Urinary bladder (tissue), 4 donors: ENCODE measurements at places on chromosomes 1 and 21. TPM values are rescaled to one million over a fixed set of nuclear protein-coding genes. Genes with fewer than 3 reads are reported as not detected.

CELA2B gene
- 0.32 TPM for total RNA-seq

NBPF8 gene
- total RNA-seq = 15.2 TPM

MROH7 gene
- total RNA-seq = 7.5 TPM

SLAMF1 gene
- total RNA-seq = 0.21 TPM

ADCY10 gene
- total RNA-seq = 0.37 TPM

C1orf167 gene
- 0.42 TPM for total RNA-seq

OR2L3 gene
- total RNA-seq = not detected

LAD1 gene
- 12.6 TPM for total RNA-seq

DNA sequence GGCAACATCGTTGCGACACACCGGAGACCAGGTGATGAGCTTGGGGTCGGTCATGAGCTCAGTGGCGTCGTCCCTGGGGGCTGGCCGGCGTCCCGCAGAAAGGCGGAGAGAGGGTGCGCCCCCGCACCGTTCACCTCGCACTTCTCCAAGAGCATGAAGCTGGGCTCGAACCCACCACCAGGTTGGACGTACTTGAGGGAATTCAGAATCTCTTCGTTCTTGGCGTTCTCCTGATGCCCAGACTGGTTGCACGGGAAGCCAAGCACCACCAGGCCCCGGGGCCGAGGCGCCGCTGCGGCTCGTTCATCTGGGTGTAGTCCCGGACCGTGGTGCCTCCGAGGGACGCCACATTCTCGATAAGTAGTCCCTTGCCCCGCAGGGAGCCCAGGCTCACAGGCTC is 176.6 kb upstream of the ADAMTS5 start:
- DNase-seq = no peak

GRCh38 chr1:94039514-94039870 is 81.5 kb downstream of the ABCA4 start:
- DNase-seq = no peak

- DNase-seq = no peak
These were observed 12.0 kb downstream of the SYT11 start for GRCh38 chr1:155871390-155871789.

- no peak for DNase-seq
These were observed 2.6 kb downstream of the RCC1 start for GRCh38 chr1:28508435-28508754.

DNA sequence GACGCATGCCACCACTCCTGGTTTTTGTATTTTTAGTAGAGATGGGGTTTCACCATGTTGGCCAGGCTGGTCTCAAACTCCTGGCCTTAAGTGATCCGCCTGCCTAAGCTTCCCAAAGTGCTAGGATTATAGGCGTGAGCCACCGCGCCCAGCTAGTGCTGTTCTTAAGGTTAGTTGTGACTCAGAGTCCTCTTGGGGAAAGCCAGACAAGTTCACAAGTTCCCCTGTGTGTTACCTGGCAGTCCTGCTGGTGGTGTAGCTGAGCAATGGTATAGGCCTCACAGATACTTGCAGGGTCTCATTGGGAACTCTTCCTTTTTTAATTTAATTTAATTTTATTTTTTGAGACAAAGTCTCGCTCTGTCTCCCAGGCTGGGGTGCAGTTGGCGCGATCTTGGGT is 10.6 kb downstream of the CFAP126 start:
- no peak for DNase-seq

GRCh38 chr1:236706183-236706582 is 19.9 kb downstream of the ACTN2 start:
- no peak for DNase-seq

- DNase-seq = no peak
These were observed 213.5 kb upstream of the IRF2BP2 start for GRCh38 chr1:234823191-234824176.

GRCh38 chr1:210731193-210731592 is 402.5 kb downstream of the HHAT start:
- DNase-seq = no peak

DNA sequence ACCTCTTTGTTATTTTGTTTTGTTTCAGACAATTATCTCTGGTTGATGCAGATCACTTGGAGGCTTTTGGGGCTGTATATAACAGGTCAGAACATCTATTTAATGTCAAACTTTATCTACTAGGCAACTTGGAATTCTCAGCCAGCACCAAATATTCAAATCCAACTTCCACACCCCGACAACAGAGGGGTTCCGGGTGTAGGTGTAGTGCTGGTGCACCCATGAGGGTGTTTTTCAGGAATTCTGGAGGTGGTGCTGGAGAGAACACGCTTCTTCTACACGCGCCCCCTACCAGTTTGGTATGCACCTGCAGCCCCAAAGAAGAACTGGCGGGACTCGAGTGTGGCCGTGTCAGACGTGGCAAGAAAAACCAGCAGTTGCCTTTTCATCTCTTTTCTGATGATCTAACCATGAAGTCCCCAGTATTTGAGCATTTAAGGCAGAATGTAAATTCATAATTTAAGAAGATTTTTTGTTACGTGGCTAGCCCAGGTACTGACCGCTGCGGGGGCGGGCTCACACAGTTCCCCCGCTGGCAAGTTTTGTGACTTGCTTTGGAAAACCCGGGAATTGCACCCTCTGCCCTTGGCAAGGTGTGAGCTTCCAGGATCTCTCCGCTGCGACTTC is 462 bp upstream of the TLCD4 start:
- peak; percentile 51 for DNase-seq

- DNase-seq = no peak
These were observed 135.6 kb downstream of the DUSP10 start for GRCh38 chr1:221606256-221606655.

- no peak for DNase-seq
These were observed 6.4 kb downstream of the IL6R start for GRCh38 chr1:154411525-154411924.
